ENCODE measurements at places on chromosomes 11 and 22.

GRCh38 chr22:50576070-50576469 lies 2.2 kb downstream of the CPT1B start:
- no peaks in the 10 kb centered on the region for H3K4me1 ChIP-seq
- H3K27ac ChIP-seq = no peak overlapping the region
- no peaks in the 10 kb centered on the region for H3K27me3 ChIP-seq
- peak; percentile 55 for DNase-seq

DNA sequence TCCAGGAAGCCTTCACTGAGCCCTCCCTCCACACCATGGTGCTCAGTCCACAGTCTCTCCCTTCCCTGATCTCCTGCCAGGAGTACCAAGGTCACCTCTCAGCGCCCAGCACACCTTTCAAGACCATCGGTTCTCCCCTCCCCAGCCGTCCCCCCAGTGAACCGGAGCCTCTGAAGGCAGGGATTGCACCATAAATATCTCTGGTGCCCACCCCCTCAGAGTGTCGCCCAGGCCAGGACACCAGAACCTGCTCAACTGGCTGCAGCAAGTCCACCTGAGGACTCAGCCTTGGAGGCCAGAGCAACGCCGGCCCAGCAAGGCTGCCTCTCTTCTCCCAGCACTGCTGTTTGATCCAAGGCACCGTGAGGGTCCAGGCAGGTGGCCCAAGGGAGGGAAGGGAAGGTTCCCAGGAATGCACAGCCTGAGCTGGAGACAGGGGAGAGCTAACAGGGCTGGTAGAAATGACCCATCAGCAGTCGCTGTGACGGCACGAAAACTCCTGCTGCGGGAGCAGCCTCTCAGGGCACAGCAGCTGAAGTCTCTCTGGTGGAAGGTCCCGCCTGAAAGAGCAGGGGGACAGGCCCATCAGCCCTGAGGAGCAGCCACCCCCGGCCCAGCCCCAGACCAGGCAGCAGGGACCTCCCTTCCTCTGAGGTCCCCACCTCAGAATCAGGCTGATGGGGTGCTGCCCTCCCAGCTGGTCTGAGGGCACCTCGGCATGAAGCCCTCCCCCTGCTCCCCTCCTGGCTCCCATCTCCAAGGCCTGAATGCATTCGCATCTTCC lies 80.3 kb downstream of the BUD13 start:
- no peaks in the 10 kb centered on the region for H3K36me3 ChIP-seq
- no peaks in the 10 kb centered on the region for H3K4me1 ChIP-seq
- no peak overlapping the region for H3K4me3 ChIP-seq

DNA sequence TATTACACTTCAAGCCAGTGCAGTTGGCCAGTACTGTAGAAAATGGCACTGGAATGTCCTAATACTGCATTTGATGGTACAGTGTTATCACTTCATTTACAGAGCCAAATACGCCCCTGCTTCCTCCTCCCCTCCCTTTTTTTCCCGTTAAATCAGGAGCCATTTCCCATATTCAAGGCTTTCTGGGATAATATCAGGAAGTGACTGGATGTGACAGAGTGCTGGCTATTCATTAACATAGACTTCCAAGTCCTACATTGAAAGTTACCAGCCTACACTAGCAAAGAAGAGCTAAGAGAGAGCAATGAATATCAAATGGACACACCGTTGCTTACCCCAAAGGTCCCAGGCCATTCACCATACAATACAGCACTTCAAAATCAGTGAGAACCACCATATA lies 32.1 kb upstream of the ABCC8 start:
- no peak for DNase-seq
- no peaks in the 10 kb centered on the region for H3K36me3 ChIP-seq
- no peaks in the 10 kb centered on the region for H3K4me1 ChIP-seq
- H3K27me3 ChIP-seq = no peaks in the 10 kb centered on the region

GRCh38 chr11:71930556-71931244 lies 1.9 kb downstream of the RNF121 start:
- H3K4me1 ChIP-seq = peaks cover 4% of the 10 kb centered on the region
- H3K27ac ChIP-seq = no peak overlapping the region
- no peaks in the 10 kb centered on the region for H3K27me3 ChIP-seq
- H3K4me3 ChIP-seq = no peak overlapping the region

- H3K4me1 ChIP-seq = no peaks in the 10 kb centered on the region
- H3K27me3 ChIP-seq = no peaks in the 10 kb centered on the region
- DNase-seq = no peak
- H3K4me3 ChIP-seq = no peak overlapping the region
- no peaks in the 10 kb centered on the region for H3K36me3 ChIP-seq
These were observed 8.5 kb upstream of the SCYL1 start for GRCh38 chr11:65516135-65516968.

DNA sequence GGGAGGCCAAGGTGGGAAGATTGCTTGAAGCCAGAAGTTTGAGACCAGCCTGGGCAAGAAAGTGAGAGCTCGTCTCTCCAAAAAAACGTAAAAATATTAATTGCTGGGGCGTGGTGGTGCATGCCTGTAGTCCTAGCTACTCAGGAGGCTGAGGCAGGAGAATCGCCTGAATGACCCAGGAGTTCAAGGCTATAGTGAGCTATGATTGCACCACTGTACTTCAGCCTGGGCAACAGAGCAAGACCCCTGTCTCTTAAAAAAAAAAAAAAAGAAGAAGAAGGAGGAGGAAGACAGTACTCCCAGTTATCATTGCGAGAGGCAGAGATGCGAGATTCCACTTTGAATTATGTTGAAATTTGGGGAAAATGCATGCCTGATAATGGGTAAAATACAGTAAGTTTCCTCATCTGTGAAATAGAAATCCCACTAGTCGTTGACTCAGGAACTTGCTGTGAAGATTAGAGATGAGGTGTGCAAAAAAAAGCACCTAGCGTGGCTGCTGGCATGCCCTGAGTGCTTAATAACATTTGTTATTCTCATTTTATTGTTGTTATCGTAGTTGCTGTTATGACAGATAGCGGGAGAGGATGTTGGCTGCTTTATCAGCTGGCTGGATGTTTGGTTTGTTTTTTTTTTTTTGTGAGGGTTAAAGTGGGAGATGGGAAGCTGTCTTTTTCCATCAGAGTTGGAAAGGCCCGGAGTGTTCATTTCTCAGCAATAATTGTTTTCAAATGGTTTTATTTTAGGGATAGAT lies 33.4 kb downstream of the BCR start:
- H3K27ac ChIP-seq = no peak overlapping the region
- H3K4me3 ChIP-seq = no peak overlapping the region
- DNase-seq = no peak
- H3K27me3 ChIP-seq = no peaks in the 10 kb centered on the region

DNA sequence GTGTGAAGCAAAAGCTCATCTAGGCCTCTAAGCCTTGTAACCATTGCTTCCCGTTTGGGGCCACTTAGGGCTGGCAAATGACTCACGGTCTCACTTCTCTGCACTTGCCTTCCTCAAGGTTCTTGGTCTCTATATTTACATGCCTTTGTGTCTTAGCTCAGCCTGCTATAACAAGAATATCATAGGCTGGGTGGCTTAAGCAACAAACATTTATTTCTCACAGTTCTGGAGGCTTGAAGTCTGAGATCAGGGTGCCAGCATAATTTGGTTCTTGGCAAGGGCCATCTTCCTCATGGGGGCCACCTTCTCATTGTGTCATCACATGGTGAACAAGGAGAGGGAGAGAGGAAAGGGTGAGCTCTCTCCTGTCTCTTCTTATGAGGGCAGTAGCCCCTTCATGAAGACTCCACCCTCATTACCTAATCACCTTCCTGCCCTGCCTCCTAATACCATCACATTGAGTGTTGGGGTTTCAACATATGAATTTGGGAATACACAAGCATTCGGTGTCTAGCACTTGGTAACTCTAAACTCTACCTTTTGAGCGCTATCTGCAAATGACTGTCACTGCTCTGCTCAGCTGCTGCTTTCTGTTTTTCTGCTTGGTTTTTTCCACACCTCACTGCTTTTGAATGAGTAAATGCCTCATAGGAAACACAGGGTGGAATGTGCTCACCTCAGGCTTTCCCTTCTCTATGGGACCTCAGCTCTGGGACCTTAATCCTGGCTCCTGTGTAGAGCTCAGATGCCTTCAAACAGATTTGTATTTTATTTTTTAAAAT lies 16.2 kb upstream of the ME3 start:
- no peaks in the 10 kb centered on the region for H3K27me3 ChIP-seq
- no peaks in the 10 kb centered on the region for H3K4me1 ChIP-seq
- no peak overlapping the region for H3K4me3 ChIP-seq
- H3K27ac ChIP-seq = no peak overlapping the region
- no peaks in the 10 kb centered on the region for H3K36me3 ChIP-seq
- no peak for DNase-seq

GRCh38 chr22:36349726-36350125 lies 38.0 kb downstream of the MYH9 start:
- no peak overlapping the region for H3K4me3 ChIP-seq
- no peaks in the 10 kb centered on the region for H3K27me3 ChIP-seq
- H3K4me1 ChIP-seq = peaks cover 91% of the 10 kb centered on the region
- DNase-seq = no peak
- peaks cover 42% of the 10 kb centered on the region for H3K36me3 ChIP-seq

- H3K27me3 ChIP-seq = no peaks in the 10 kb centered on the region
- peaks cover 12% of the 10 kb centered on the region for H3K4me1 ChIP-seq
- H3K4me3 ChIP-seq = no peak overlapping the region
- no peaks in the 10 kb centered on the region for H3K36me3 ChIP-seq
- H3K27ac ChIP-seq = peak overlapping the region; percentile 85
- no peak for DNase-seq
These were observed 3.2 kb downstream of the DTX4 start for GRCh38 chr11:59175091-59175501.

DNA sequence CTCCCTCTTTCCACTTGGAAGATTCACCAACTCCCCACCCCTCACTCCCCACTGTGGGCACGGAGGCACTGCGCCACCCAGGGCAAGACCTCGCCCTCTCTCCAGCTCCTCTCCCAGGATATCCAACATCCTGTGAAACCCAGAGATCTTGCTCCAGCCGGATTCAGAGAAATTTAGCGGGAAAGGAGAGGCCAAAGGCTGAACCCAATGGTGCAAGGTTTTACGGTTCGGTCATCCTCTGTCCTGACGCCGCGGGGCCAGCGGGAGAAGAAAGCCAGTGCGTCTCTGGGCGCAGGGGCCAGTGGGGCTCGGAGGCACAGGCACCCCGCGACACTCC lies 397 bp upstream of the CD44 start:
- H3K27ac ChIP-seq = peak overlapping the region; percentile 92
- no peak for DNase-seq
- peaks cover 18% of the 10 kb centered on the region for H3K4me1 ChIP-seq
- H3K27me3 ChIP-seq = no peaks in the 10 kb centered on the region
- H3K36me3 ChIP-seq = no peaks in the 10 kb centered on the region
- H3K4me3 ChIP-seq = peak overlapping the region; percentile 79

DNA sequence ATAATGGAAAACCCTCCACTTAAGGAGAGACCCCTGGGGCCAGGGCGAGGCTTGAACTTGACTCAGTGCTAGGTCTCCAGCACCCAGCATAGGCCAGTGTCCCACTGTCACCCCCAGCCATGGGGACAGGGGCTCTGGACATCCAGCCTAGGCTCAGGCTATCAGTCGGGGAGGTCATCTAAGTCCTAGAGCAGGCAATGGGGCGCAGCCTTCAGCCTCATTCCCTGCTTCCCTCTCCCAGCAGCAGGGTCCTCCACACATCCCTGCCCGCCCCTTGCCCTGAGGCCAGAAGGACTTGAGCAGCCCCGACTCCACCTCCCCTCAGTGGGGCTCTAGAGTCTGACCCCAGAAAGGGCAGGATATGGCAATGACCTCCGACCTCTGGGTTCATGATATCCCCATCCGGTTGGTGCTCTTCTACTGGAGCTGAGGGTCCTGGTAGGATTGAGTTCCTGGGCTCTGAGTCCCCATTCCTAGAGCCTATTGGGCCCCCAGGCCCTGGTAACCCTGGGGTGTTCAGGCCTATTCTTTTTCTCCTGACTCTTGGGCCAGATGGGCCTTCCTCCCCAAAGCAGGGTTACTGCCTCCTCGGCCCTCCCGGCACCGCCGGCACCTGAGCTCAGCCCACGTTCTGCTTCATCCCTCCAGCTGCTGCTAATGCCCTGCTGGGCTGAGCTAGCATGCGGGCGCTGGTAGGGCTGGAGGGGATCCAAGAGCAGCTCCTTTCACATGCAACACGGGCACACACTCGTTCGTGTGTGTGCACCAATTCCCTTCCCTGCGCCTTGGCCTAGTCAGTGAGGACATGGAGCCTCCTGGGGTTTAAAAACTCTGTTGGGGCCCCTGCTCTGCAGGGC lies 4.4 kb downstream of the CST6 start:
- no peaks in the 10 kb centered on the region for H3K36me3 ChIP-seq
- H3K27me3 ChIP-seq = no peaks in the 10 kb centered on the region
- no peak overlapping the region for H3K27ac ChIP-seq
- H3K4me3 ChIP-seq = no peak overlapping the region
- H3K4me1 ChIP-seq = peaks cover 6% of the 10 kb centered on the region
- DNase-seq = no peak

DNA sequence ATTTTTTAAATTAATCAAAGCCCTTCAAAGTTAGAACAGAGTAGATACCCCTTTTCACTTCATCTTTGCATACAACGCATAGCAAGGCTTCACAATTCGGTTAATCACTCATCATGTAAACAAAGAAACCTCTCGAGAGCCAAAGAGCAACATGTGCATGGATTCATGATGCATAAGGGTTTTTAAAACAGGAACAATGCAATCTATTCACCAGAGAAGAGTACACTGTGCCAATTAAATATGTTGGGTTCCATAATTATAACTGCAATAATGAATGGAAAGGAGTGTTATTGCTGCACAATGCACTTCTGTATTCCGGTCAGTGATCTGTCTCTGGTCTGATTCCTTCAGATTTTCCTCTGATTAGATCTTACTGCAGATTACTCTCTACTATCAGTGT lies 45.3 kb downstream of the CADM1 start:
- no peaks in the 10 kb centered on the region for H3K36me3 ChIP-seq
- no peak for DNase-seq
- no peaks in the 10 kb centered on the region for H3K27me3 ChIP-seq
- no peaks in the 10 kb centered on the region for H3K4me1 ChIP-seq
- H3K4me3 ChIP-seq = no peak overlapping the region

- no peaks in the 10 kb centered on the region for H3K36me3 ChIP-seq
- DNase-seq = no peak
- H3K27ac ChIP-seq = no peak overlapping the region
- H3K27me3 ChIP-seq = no peaks in the 10 kb centered on the region
- H3K4me1 ChIP-seq = no peaks in the 10 kb centered on the region
These were observed 574.5 kb downstream of the DLG2 start for GRCh38 chr11:85052636-85053035.

Measured in Peyer's patch (tissue), 4 donors.